ENCODE measurements at places on chromosomes 5 and 9.
A peak's percentile ranks its signal among the peaks of the same experiment; 100 is the strongest.

- no peak for DNase-seq
Measured at GRCh38 chr5:172511952-172512351, 57.6 kb upstream of the SH3PXD2B start.

- DNase-seq: no peak
Measured at GRCh38 chr5:164181604-164182003, 676.2 kb downstream of the MAT2B start.

DNA sequence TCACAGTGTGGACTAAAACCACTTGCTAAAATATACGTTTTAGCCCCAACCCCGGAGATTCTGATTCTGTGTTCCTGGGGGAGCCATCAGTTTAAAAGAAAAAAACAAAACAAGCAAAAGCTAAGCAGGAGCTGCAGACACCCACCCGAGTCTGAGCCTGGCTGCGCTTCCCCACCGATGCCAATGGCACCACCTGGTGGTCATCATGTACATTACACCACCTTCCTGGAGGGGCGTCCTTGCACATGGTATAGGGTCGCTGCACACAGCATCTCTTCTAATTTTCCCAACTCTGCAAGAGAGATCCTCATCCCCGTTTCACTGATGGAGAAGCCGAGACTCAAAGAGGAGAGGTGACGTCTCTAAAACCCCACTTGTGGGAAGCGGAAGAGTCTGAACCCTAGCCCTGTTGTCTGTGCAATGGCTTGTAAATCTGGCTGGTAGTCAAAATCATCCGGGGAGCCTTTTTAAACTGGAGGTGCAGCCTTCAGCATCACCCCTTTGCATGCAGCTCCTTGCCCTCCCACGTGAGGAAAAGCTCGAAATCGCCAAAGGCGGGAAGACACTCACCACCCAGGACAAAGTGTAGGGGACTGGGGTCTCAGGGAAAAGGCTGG, 23.1 kb upstream of the CNOT6 start:
- peak; percentile 69 for DNase-seq

GRCh38 chr9:96399325-96399633, 15.8 kb upstream of the SLC35D2 start:
- DNase-seq: no peak

DNA sequence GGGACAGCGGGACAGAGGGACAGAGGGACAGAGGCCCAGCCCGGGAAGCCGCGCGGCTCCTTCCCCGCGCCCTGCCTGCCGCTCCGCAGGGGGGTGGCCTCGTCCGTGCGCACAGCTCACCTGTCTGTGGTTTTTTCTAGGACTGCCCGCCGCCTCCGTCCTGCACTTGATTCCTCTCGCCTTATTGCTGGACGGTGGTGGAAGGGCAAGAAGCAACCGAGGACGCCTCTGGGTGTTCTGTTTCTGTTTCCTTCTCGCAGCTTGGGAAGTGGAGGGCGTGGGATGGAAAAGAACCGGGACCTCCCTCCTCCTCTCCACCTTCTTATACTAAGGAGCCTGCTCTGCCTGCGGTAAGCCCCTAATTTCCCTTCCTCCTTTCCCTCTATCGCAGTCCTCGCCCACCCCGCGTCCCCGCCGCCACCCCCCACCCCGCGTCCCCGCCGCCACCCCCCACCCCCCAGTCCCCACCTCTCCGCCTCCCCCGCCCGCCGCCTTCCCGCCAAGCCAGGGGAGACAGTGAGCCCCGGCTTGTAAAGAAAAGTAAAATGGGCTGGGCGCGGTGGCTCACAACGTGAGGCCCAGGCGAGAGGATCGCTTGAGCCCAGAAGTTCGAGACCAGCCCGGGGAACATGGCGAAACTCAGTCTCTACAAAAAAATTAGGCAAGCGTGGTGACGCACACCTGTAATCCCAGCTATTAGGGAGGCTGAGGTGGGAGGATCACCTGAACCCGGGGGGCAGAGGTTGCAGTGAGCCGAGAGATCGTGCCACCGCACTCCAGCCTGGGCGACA, 9.6 kb upstream of the FLT4 start:
- no peak for DNase-seq

DNA sequence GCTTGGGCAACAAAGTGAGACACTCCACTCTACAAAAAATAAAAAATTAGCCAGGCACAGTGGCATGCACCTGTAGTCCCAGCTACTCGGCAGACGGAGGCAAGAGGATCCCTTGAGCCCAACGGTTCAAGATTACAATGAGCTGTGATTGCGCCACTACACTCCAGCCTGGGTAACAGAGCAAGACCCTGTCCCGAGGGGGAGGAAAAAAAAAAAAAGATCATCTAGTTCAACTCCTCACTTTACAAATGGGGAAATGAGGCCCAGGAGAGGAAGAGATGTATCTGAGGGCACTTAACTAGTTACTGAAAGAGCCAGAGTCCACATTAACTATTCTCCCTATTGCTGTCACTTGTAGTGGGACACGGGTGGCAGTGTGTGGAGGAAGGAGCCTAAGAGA, 13.8 kb downstream of the PDCL start:
- DNase-seq: no peak

DNA sequence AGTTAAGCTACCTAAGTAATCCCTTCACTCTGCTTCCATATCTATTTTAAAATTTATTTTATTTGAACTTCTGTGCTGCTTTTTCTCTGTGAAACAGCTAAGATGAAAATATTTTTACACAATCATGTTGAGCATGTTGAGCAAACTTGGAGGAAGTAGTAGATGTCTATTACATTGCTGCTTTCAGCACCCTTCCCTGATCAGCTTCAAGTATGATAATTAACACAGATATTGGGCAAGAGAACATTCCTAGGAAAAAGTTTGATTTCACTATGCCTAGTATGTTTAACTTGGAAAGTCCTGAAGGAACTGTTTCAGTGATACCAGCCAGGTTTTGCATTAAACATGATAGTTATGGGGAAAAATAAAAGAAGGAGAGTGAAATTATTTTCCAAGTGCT, 283.6 kb downstream of the ELAVL2 start:
- no peak for DNase-seq

GRCh38 chr9:107674721-107675277, 185.2 kb upstream of the KLF4 start:
- no peak for DNase-seq

- DNase-seq: no peak
Measured at GRCh38 chr5:168920019-168920810, 341.0 kb upstream of the PANK3 start.

GRCh38 chr5:101539315-101539714, 636.2 kb upstream of the ST8SIA4 start:
- no peak for DNase-seq

DNA sequence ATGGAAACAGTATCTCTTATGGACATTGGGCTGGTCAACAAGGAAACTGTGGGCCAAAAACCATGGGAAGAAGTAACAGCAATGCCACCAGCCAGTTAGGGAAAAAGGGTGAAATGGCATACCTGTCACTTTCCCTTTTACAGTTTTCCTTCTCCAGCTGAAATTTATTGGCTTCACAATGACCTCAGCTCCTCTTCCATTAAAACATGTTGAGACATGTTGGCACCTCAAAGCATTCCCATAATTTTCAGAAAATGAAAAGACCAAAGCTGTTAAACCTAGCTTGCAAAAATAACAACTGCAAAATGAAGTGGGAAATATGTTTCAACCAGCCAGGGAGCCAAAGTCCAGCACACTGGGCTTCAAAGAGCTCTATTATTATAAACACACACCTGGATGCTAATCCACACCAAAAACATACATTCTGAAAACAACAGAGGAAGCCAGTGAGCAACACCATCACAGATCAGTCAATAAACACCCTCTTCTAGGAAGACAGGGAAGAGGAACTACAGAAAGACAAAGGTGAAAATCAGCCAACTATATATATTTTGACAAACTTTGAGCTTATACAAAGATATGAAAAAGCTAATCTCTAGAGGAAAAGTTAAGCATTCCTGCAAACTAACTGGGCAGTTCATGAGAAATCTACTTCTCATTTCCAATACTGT, 78.4 kb upstream of the PTGER4 start:
- no peak for DNase-seq
